NCI-H510A treated with DMSO at 0.1 percent for 48 hours (cell line): ENCODE measurements at places on chromosomes 16 and 17.
A peak's percentile ranks its signal among the peaks of the same experiment; 100 is the strongest.

DNA sequence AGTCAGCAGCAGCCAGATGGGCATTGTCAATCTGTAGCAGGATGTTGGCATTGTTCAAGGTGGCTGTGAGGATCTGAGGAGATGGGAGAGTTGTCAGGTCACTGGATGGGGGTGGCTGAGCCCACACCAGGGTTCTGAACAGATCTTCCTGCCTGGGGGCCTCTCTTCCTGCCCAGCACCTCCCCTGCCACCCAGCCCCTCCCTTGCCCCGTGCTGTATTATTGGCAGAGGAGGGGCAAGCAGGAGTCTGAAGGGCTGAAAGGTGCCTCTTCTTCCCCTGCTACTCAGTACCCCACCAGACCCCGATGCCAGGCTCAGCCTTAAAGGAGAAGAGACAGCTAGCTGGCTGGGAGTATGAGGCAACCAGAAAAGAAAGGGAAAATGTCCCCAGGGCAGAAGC lies 93.0 kb downstream of the GOSR1 start:
- no peak for DNase-seq

DNA sequence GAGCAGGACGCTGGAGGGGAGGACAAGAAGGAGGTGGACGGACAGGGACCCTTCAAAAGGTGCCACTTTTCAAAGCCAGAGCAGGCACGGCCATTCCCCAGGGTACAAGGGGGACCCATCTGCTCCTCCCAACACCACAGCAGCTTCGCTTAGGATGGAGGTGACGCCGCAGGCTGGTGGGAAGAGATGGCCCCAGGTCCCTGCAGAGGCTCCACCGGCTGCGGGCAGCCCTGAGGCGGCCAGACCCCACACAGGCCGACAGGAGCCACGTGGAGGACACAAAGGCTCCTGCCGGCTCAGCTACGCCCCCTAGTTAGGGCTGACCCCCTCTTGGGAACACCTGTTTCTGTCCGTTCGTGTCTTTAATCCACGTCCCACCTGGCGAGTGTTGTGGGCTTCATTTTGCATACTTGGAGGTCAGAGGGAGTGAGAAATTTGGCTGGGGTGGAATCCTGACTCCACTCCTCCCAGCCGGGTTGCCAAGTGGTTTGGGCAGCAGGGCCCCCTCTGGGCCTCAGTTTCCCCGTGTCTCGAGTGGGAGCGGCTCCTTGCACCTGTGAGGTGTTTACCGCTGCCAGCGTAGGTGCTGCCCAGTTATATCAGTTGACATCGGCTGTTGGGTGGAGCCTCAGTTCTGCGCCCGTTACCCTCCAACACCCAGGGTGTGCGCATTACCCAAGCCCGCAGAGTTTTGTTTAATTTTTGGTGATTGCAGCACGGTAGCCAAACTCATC lies 5.8 kb upstream of the FN3KRP start:
- no peak for DNase-seq

- no peak for DNase-seq
Observed at GRCh38 chr17:14664511-14664910, 363.6 kb downstream of the HS3ST3B1 start.

- DNase-seq: no peak
Observed at GRCh38 chr17:27631411-27631760, 398 bp downstream of the LGALS9 start.

GRCh38 chr16:73027685-73028111 lies 20.2 kb downstream of the ZFHX3 start:
- no peak for DNase-seq

DNA sequence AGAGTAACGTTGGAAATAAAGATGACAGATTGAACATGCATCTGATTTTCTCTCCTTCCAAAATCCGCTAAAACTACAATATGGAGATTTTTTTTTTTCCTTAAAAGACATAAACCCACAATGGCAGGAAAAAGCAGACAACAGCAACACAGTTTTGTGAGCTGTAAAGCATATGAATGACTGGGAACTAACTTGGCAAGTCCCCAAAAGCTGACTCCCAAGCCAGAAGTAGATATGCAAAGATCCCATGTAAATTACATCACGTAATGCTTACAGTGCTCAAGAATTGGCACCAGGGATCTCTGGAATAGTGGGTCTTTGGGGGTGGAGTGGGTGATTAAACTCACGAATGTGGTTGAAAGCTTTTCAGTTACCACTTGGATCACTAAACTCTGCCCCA lies 106.6 kb downstream of the ELAC2 start:
- no peak for DNase-seq

DNA sequence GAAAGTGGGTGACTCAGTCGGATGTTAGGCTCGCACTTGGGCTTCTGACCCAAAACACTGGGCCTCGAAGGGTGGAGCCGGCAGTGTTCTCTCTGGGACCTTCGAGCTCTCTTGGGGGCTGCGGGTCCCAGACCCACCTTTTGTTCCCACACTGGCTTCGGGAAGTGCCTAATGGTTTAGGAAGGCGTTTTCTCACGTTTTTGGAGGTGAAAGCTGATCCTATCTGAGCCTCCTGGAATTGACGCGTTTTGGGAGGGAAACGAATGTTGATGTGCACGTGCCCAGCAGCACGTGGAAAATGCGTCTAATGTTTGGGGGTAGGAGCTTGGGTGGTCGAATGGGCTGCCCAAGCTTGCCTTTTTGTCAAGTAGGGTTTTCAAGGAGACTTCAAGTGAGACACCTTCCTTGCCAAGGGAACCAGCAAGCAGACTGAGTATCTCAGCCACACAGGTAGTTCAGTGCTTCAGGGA lies 666 bp downstream of the HGS start:
- no peak for DNase-seq

GRCh38 chr16:647173-647902 lies 1.8 kb upstream of the WDR90 start:
- DNase-seq: no peak

DNA sequence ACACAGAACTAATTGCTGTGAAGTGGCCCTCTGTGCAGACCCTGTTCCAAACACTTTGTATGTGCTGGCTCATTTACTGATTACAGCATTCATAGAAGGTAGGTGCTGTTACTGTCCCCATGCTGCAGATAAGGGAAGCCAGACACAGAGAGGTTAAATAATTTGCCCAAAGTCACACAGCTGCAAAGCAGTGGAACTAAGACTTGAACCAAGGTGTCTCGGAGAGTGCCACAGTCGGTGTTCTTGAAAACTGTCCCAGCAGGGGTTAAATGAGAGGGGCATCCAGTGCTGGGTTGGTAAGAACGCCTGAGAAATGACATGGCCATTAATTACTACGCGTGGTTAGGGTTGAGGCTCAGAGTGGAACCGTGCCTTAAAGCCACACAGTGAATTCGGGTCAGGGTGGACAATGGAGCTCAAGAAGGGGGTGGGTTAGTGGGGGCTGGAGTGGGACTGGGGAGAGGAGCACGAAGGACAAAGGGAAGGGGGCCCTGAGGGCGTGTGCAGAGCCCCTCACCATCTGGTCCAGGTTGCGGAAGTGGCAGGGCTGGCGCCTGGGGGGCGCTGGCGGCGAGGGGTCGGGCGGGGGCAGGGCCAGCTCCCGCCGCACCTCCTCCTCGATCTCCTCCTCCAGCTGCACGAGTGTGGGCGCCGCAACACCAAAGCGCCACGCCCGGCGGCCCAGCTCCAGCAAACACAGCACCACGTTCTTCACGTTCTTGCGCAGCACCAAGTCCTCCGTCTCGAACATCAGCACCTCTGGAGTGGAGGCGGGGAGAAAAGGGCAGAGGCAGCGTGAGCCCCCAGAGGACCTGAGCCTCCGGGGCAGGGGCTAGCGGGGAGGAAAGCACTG lies 3.3 kb downstream of the GAS2L2 start:
- DNase-seq: no peak

DNA sequence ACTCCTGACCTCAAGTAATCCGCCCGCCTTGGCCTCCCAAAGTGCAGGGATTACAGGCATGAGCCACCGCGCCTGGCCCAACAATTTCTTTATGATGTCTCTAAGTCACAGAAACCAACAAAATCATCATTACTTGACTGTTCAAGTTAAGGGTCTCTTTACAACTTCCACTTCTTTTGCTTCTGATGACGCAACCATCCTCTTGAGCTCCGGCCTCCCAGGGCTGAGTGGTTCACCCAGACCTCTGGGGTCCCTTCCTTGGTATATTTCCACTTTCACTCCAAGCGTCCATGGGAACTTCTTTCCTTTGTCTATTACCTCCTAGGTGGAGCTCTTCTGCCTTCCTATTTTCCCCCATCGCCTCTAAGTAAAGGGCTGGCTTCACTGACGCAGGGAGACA lies 253.7 kb downstream of the NTN1 start:
- no peak for DNase-seq

DNA sequence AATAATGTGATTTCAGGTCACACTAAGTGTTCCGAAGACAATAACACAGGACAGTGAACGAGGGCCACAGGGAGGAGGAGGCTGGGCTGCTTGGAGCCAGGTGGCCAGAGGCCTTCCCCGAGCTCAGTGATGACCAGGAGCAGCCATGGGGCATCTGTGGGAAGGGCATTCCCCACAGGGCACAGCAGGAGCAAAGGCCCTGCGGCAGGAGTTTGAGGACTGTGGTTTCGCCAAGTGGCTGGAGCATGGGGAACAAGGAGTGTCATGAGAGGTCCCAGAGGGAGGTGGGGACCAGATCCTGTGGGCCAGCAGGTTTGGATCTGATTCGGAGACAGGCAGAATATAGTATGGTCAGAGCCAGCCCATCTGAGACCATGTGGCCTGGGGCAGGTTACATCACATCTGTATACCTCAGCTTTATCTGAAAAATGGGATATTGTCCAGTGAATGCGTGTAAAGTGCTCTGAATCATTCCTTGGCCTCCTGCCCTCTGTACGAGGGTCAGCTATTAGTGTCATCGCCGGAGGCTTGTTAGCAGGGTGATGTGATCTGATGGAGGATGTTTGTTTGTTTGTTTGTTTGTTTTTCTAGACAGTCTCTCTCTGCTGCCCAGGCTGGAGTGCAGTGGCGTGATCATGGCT lies 176.8 kb downstream of the KATNIP start:
- DNase-seq: no peak

GRCh38 chr16:3879258-3879886 lies 1.1 kb downstream of the CREBBP start:
- DNase-seq: no peak

GRCh38 chr17:76517638-76518038 lies 16.4 kb upstream of the RHBDF2 start:
- no peak for DNase-seq

DNA sequence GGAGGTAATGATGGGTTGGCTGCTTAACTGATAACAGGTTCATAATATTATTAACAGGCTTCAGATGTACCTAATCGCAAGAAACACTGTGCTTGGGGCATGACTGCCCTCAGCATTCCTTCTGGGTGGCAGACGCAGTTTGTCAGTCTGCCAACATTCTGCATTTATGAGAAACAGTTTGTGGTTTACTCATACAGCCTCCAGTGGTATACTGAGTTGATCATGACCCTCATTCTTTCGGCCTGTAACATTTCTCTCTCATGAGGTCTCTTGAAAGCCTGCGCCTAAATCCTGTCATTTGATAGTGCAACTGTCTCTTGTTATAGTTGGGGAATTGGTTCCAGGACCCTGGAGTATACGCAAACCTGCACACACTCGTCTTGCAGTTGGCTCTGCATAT lies 4.9 kb upstream of the RUSF1 start:
- DNase-seq: no peak

DNA sequence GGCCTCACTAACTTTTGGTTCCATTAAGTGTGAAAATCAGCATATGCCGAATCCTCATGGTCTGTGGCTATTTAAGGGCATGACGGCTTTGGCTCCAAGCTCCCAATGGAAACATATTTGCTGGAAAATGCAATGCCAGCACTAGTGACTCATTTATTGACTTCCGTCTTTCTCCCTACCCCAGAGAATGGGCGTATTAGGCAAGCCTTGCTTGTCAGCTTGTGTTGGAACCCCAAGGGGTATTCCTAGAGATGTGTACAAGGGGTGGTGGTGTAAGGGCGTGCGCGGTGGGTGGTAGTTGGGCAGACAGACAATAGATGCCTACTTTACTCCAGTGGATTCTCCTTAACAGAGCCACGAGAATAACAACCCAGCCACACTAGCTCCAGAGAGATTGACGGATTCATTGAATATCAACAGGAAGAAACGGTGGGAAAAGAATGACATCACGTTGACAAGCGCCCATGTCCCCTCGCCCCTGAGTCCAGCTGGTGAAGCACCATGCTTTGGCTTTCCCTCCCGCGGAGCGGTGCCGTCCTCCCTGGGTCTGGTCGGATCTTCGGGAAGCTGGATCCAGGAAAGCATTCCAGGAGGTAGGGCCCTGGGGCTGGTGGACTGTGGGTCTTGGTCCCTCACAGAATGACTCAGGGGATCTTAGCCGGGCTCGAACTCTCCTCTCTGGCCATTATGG lies 10.3 kb downstream of the CD300LB start:
- no peak for DNase-seq

- DNase-seq: no peak
Observed at GRCh38 chr16:65500919-65501318, 379.1 kb upstream of the CDH11 start.

DNA sequence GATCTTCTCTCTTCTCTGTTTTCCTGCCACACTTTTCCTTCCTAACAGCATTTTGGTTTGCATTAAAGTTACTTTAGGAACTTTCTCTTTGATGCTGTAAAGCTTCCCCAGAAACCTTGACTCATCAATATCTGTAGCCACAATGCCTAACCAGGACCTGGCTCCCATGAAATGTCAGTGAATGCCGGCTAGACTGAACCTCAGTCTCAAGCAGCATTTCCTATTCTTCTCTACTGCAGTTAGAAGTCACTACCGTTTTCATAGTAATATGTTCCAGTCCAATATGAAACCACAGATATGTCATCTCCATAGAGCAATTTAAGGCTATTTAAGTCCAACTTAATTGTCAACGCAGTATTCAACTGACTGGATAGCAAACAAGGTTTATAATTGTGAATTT lies 28.9 kb downstream of the ITFG1 start:
- DNase-seq: no peak

DNA sequence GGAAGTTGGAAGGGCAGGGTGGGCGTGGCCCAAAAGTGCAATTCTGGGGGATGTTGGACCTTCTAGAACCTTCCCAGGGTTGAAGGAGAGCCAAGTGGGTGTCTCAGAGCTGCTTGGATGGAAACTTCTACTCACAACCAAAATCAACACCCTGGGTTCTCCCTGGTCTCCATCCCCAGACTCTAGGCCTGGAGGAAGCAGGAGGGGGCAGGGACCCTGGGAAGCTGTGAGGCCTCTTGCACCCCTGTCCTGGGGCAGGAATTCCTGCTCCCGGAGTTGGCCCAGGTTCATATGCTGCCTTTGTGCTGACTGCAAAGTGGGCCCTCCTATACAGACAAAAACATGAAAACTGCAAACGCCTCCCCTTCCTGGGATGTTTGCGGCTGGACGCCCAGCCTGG lies 25.1 kb downstream of the TRARG1 start:
- DNase-seq: no peak

DNA sequence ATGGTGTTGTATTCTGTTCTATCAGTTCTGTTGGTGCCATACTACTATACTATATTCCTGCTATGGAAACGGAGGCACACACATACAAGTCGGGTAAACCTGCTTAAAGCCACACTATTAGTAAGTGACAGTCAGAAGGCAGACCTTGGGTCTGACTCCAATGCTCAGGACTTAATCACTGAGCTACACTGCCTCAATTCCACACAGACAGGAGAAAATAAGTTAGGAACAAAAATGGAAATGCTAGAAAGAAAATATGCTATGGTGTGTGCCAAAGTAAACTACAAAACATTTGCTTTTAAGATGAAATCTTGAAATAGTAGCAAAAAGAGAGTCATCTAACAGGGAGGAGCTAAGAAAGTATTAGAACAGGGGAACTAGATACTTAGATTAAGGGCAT lies 48.1 kb downstream of the MYO1D start:
- no peak for DNase-seq

GRCh38 chr16:38941-39892 lies 14.2 kb downstream of the POLR3K start:
- DNase-seq: peak; percentile 40

GRCh38 chr17:1298606-1299005 lies 19.1 kb downstream of the TRARG1 start:
- DNase-seq: no peak

GRCh38 chr17:64158406-64158805 lies 28.5 kb upstream of the ERN1 start:
- no peak for DNase-seq
